ENCODE measurements at places on chromosomes 6 and 20.

GRCh38 chr6:109053336-109053735, 41.3 kb downstream of the SESN1 start:
- DNase-seq: no peak

DNA sequence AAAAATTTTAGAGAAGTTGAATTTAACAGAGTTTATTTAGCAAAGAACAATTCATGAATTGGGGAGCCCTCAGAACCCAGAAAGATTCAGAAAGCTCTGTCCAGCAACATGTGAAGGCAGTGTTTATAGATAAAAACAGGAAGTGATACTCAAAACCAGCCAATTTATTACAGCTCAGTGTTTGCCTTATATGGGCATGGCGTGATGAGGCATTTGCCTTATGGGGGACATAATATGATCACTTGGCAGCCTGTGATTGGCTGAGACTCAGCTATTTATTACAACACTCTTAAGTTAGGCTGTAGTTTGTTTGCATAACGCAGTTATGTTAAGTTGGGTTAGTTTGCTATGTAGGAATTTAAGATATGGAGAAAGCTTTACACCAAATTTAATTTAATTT, 11.5 kb downstream of the HLA-DPA1 start:
- DNase-seq: no peak

DNA sequence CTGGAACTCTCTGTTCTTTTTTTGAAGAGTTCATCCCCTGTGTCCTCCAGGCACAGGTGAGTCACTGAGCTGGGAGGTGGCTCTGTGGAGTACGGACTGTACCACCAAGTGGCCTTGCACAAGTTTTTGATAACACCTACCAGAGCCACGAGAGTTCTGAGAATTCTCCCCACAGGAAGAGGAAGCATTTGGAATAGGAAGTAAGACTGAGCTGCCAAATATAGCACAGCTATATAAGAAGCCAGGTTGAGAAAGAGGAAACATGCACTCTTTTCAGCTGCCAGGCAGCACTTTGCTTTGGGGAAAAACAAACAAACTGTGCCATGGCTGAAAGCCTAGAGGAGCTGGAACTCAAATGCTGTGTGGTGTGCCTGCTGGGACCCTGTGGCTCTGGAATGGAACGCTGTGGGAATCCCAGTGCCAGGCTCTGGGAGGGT, 70.8 kb upstream of the RIPOR2 start:
- no peak for DNase-seq

- no peak for DNase-seq
Observed at GRCh38 chr6:163352966-163353365, 61.6 kb upstream of the QKI start.

GRCh38 chr6:11025921-11026635, 18.0 kb downstream of the ELOVL2 start:
- no peak for DNase-seq

- no peak for DNase-seq
Observed at GRCh38 chr20:15823718-15824117, 749.5 kb downstream of the KIF16B start.

All from stimulated activated CD4-positive, alpha-beta T cell treated with anti-CD3 and anti-CD28 coated beads, Interleukin-4, amount 100 ng/mL, for 4 hours (primary cell).